ENCODE measurements at places on chromosomes 2 and 18.
A peak's percentile ranks its signal among the peaks of the same experiment; 100 is the strongest.

GRCh38 chr2:37583402-37583801 is 88.0 kb downstream of the CDC42EP3 start:
- no peak for DNase-seq

GRCh38 chr2:9638532-9638931 is 7.7 kb upstream of the YWHAQ start:
- DNase-seq = peak; percentile 94

DNA sequence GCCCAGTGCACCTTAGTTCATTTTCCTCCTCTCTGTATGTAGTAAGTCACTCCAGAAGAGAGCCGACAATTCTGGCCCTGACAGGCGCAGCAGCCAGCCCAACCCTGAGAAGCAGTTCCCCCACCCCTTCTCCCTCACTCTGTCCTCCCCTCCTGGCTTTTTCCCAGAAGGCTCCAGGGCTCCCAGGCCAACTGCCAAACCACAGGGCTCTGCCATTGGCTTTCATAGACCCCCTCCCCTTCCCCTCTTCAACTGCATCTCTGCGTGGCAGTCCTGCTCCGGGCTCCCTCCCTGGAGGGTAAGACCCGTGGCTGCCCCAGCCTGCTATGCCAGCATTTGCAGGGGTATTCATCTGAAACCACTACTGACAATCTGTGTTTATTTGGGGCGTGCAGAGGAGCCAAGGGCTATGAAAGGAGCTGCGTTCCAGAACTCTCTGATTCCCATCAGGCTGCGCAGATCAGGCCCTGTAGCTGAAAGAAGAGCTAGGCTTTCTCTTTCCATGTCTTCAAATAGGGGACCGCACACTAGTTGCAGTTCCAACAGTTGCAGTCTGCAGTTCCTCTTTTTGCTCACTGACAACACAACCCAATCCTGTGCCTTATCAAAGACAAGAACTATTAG is 388.6 kb upstream of the TNP1 start:
- peak; percentile 14 for DNase-seq

- no peak for DNase-seq
Observed at GRCh38 chr18:75143851-75144250, 65.1 kb downstream of the PTGR3 start.

- peak; percentile 94 for DNase-seq
Observed at GRCh38 chr2:201411421-201411820, 39.8 kb downstream of the TRAK2 start.

DNA sequence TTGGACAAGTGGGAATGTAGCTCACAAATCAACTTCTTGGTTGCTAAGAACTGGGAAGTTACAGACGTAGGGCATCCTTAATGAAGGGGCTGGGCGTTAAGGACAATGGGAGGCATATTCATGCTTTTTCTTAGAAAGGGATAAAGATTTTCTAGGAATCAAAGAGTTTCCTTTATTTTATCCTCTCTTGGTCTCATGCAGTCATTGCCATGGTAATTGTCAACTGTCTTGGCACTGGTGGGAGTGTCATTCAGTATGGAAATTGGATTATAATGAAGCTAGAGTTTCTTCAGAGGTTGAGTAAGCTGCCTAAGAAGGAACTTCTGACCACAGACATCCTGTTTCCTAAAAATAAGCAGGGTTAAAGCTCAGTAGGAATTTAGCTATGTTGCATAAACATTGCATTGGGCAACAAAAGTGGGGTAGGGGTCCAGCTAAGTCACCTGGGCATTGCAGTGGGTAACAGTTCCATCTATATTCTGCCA is 114.0 kb downstream of the LYPD6B start:
- DNase-seq = no peak

DNA sequence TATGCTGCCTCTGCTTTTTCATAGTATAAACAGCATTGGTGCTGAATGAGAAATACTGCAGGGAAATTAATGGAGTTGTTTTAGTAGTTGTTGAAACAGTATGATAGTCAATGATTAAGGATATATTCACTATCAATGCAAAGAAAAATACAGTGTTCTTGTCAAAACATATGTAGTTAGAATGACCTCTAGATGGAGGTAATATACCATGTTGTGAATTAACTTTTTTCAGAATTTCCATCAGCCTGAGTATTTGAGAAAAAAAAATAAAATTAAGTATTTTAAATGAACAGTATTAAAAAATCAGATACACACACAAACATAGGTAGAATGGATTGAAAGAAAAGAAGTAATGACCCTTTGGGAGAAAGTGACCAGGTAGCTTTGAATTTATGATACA is 59.5 kb downstream of the RMDN2 start:
- DNase-seq = peak; percentile 30

DNA sequence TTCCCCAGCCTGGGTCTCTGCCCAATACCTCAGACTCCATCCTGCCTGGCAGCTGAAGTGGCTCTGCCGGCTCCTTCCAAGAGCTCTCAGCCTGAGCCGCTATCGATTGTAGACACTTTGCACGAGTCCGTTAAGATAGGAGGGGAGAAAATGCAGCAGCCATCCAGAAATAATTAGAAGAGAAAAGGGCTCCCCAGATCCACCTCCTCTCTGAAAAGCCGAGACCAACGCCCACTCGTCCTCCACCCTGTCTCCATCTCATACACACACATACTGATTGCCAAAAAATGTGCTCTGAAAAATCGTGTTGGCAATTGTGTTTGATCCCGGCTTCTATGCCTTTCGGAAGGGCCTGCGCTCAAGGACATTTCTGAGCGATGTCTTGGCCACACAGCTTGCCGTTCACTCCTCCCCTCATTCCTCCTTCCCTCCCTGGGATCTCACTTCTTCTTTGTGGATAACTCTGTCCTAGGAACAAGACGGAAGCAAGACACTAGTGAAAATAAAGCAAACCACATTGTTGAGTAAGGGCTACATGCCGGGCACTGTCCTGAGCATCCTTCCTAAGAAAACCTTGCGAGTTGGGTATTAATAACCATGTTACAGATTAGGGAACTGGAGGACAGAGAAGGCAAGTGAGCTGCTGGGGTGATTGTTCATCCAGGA is 372.8 kb upstream of the MYT1L start:
- no peak for DNase-seq

GRCh38 chr2:170092436-170093060 is 85.4 kb upstream of the MYO3B start:
- DNase-seq = peak; percentile 78

GRCh38 chr2:65075605-65076344 is 19.6 kb downstream of the CEP68 start:
- no peak for DNase-seq

GRCh38 chr2:110858993-110859701 is 126.8 kb downstream of the ACOXL start:
- DNase-seq = no peak

- DNase-seq = no peak
Observed at GRCh38 chr2:218873359-218874194, 7.1 kb upstream of the WNT10A start.

DNA sequence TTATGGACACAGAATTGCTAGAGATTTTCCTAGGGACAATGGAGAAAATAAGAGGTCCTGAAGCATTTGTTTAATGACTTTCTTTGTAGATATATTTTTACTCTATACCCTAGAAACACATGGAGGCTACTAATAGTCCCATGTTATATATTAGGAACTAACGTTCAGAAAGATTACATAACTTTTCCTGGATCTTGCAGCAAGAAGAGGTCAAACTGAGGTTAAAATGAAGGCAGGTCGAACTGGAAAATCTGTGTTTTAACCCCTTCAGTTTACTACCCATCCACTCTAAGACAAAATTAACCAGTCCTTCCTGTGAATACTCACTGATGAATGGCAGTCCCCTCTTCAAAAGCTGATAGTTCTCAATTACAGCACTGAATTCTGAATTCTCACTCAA is 1415.8 kb upstream of the CELF4 start:
- no peak for DNase-seq

DNA sequence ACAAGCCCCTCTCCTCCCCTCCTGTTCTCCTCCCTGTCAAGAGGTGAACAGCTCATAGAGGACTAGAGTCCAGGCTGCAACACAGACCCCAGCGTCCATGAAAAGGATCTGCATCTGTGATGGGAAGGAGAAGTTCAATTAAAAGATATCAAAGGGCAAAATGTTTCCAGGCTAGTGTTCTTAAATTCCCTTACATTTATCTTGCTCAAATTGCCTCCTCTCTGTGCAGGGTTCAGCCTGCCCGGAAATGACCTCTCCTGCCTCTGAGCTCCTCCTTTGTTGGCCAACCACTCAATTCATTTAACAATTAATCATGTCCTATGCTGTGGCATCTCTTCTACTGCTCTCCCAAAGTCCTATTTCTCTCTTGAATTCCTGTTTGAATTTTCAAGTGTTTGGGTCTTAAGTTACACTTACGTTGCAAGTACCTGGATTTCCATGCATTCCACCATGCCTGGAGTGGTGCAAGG is 105.3 kb downstream of the TSN start:
- DNase-seq = no peak

- DNase-seq = no peak
Observed at GRCh38 chr2:149489452-149489851, 98.1 kb downstream of the MMADHC start.

DNA sequence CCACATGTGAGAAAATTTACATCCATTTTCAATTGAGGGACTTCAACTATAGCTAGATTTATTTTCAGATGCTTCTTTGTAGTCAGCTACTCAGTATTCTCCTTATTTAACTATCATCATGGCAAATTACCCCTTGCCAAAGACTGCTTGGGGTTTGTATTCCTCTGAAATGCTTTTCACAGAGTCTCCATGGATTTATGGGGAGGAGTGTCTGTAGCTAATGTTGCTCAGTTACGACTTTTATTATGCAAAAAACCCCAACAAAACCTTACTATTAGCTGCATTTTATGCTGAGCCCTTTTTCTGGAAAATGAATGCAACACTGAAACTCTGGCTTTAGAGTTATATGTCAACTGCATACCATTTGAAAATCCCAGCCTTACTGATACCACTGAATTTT is 78.6 kb downstream of the RFTN2 start:
- no peak for DNase-seq

DNA sequence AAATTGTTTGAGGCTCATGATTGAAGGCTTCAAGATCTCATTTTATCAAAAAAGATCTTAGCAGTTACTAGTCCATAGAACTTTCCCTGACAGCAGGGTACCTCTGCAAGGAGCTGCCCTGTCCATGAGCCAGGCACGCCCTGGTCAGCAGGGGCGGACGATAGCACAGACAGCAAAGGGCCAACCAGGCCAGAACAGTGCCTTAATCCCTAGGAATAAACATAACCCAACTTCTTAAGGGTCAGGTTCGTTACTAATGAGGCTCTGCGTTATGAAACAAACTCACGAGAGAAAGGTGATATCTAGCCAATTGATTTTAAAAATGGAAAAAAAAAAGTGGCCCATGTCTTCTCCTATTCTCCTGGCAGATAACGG is 59.2 kb downstream of the BCL2 start:
- no peak for DNase-seq

DNA sequence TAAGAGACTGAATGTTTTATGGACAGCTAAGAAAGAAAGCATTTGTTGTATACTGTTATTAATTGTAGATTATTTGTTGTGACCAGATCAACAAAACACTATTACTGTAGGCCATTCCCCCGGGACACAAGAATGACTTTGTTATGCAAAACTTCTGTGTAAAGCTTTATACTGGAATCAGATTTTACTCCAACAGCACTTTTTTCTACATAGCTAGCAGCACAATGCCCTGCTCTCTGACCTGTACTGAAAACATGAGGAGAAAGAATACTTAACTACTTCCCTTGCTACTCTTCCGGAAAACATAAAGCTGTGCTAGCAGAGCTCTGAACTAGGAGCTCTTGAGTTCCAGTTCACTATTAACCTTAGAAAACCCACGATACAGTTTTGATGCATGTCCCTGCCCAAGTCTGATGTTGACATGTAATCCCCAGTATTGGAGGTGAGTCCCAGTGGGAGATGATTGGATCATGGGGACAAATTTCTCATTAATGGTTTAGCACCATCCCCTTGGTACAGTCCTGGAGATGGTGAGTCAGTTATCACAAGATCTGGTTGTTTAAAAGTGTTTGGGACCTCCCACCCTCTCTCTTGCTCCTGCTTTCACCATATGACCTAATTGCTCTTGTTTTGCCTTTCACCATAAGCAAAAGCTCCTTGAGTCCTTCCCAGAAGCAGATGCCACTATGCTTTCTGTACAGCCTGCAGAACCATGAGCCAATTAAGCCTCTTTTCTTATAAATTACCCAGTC is 601.1 kb upstream of the PIK3C3 start:
- no peak for DNase-seq

DNA sequence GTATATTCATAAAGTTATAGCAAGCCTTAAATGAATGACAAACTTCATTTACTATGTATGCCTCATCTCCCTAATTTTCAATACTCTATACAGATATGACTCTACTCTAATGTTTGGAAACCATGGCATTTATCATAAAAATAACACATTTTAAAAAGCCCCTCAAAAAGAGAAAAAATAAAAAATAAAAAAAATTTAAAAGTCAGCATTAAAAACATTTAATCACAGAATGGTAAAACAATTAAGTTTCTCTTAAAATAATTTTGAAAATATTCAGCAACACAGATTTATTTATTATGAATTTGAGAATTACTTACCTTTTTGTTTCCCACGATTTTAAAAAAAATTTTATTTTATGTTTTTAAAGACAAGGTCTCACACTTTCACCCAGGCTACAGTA is 65.0 kb upstream of the CDKL4 start:
- no peak for DNase-seq

GRCh38 chr2:53933329-53933728 is 37.5 kb downstream of the PSME4 start:
- DNase-seq = no peak

DNA sequence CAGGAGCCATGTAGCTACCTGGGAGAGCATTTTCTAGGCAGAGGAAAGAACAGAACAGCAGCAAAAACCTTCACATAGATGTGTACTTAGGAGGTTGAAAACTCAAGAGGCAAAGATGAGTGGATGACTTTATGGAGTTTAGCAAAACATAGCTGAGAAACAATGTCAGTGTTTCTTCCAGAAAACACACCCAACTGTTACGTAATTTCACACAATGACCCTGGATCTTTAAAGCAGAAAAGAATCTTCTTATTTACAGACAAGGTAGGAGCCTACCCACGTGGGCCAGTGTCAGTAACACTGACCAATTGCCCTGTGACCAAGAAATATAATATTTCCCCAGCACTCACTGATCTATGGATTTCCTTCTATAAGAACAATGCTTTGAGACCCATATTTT is 254.6 kb downstream of the CDH20 start:
- DNase-seq = no peak

- DNase-seq = peak; percentile 47
Observed at GRCh38 chr2:206693399-206694137, 24.6 kb downstream of the DYTN start.

DNA sequence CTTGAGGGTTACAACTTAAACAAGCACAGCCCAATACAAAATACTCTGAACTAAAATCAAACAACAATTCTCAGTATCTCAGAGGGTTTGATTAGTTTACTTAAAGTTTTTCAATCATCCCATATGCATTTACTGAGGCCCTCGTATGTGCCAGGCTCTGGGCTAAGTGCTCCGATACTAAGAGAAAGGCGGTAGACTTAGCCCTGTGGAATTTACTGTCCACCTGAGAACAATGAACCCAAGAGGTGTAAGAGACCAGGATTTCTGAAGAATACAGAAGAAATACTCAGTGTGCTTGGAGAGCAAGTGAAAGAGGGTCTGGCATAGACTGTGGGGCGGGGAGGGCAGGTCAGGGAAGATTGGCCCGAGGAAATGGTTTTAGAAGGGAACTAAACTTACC is 25.1 kb upstream of the SCYGR1 start:
- no peak for DNase-seq
